Naive B cell (primary cell): ENCODE measurements at places on chromosomes 4 and X. TPM values are rescaled to one million over a fixed set of nuclear protein-coding genes. Genes with fewer than 3 reads are reported as not detected.

NDUFC1 gene
- polyA plus RNA-seq: 123 TPM

PPP4R3C gene
- polyA plus RNA-seq: not detected

TIMM17B gene
- polyA plus RNA-seq: 94.1 TPM

SLC16A2 gene
- polyA plus RNA-seq: not detected

KCNE5 gene
- not detected for polyA plus RNA-seq

SRP72 gene
- polyA plus RNA-seq: 223 TPM

NSUN7 gene
- polyA plus RNA-seq: 2.9 TPM

ATP1B4 gene
- not detected for polyA plus RNA-seq

DIPK2B gene
- polyA plus RNA-seq: 0.06 TPM

GC gene
- polyA plus RNA-seq: not detected

N4BP2 gene
- polyA plus RNA-seq: 5.2 TPM

TLR2 gene
- polyA plus RNA-seq: 1.5 TPM

GPR34 gene
- not detected for polyA plus RNA-seq

HDAC6 gene
- polyA plus RNA-seq: 22.0 TPM

STARD8 gene
- not detected for polyA plus RNA-seq

TCEAL2 gene
- not detected for polyA plus RNA-seq

CFP gene
- polyA plus RNA-seq: 0.94 TPM
